ENCODE measurements at places on chromosomes 7 and 10. TPM values are rescaled to one million over a fixed set of nuclear protein-coding genes. Genes with fewer than 3 reads are reported as not detected.

SLC26A5 gene
- 1.9 TPM for total RNA-seq

HKDC1 gene
- total RNA-seq = 9.6 TPM

DNA sequence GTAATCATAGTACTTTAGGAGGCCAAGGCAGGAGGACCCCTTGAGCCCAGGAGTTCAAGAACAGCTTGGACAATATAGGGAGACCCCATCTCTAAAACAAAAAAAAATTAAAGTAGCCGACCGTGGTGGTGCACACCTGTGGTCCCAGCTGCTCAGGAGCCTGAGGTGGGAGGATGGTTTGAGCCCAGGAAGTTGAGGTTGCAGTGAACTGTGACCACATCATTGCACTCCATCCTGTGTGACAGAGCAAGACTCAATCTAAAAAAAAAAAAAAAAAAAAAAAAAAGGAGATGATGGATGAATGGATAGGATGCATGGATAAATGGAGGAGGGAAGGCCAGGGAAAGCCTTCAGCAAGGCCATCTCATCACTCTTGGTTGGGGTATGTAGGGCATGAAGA is 33.4 kb upstream of the BMPR1A start:
- no peaks in the 10 kb centered on the region for H3K4me1 ChIP-seq
- DNase-seq = no peak
- no peaks in the 10 kb centered on the region for H3K36me3 ChIP-seq

DNA sequence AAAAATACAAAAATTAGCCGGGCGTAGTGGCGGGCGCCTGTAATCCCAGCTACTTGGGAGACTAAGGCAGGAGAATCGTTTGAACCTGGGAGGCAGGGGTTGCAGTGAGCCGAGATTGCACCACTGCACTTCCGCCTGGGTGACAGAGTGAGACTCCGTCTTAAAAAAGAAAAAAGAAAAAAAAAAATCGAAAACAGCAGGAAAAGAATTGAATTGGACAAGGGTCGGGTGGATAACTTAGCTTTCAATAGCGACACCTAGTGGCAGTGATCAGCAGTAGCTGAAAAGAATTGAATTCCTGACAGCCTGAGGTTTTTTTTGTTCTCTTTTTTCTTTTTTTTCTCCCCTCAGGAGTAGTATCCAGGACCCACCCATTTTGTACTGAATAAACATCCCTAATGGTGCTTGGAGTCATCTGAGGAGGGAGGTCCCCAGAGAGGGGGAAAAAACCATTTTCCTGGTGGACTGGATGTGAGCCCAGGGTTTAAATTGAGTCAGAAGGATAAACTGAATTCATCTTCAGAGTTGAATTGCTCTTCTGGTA is 55.1 kb downstream of the CYCS start:
- H3K27ac ChIP-seq = no peak overlapping the region
- no peaks in the 10 kb centered on the region for H3K4me1 ChIP-seq
- H3K4me3 ChIP-seq = peak overlapping the region; percentile 12
- no peaks in the 10 kb centered on the region for H3K36me3 ChIP-seq
- no peaks in the 10 kb centered on the region for H3K27me3 ChIP-seq

DNA sequence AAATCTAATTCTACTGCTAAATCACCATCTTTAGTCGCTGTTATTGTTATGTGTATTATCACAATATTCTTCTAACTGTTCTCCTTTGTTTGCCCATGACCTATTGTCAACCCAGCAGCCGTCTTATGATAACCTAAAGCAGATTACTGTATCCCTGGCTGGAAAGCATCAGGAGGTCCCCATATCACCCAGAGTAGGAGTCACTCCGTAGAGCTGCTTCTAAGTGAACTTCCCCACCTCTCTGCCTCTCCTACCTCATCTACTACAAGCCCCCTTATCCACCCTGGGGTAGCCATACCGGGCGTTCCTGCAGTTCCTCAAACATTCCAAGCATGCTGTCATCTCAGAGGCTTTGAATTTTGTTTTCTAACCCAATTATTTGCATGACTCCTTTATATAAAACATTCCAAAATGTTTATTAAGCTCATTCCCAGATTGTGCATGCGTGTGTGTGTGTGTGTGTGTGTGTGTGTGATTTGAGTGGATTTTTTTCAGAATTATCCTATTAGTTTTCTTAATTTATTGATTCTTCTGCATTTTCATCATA is 39.7 kb downstream of the POU6F2 start:
- no peaks in the 10 kb centered on the region for H3K36me3 ChIP-seq
- no peak overlapping the region for H3K4me3 ChIP-seq
- no peak overlapping the region for H3K27ac ChIP-seq
- no peaks in the 10 kb centered on the region for H3K4me1 ChIP-seq

DNA sequence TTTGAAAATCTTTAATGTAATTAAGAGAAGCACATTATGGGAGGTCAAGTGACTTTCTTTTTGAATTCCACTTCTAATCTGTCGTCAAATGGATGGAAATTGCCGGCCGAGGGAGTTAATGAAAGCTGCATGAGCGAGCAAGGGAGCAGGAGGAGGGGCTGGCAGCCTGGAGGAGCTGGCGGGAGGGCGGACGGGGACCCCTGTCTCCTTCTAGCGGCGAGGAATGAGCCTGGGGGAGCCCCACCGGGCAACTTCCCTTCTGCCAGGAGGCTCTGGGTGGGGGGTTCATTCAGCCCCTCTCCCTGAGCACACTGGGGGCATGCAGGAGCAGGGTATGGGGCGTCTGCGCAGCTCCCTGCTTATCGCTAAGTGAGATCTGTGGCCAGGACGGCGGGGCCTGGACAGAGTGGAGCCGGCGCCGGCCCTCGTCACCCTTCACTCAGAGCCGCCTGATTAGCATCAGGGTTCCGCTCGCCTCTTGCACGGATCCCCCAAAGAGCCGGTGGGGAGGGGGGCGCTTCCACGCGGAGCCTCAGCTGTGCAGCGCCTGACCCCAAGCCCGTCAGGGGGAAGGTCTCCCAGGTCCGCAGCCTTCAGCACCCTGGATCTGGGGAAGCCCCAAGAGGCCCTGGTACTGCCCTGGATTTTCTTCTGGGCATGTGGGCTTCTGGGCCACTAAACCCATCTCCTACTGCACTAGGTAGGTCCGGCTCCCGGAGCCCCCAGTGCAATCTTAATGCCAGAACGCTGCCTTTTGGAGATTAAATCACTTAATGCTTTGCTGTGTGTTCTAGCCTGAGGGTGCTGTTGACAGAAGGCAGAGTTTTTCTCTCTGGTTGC is 680.8 kb downstream of the LRMDA start:
- DNase-seq = no peak
- H3K4me1 ChIP-seq = peaks cover 12% of the 10 kb centered on the region
- no peak overlapping the region for H3K27ac ChIP-seq
- no peaks in the 10 kb centered on the region for H3K27me3 ChIP-seq

GRCh38 chr10:104657457-104657856 is 16.4 kb downstream of the SORCS3 start:
- no peak overlapping the region for H3K27ac ChIP-seq
- DNase-seq = no peak
- H3K4me1 ChIP-seq = no peaks in the 10 kb centered on the region
- no peaks in the 10 kb centered on the region for H3K36me3 ChIP-seq
- no peaks in the 10 kb centered on the region for H3K27me3 ChIP-seq

GRCh38 chr10:71868192-71868697 is 17.2 kb upstream of the PSAP start:
- H3K4me3 ChIP-seq = no peak overlapping the region
- peak; percentile 78 for DNase-seq
- no peaks in the 10 kb centered on the region for H3K36me3 ChIP-seq
- peaks cover 16% of the 10 kb centered on the region for H3K4me1 ChIP-seq
- H3K27me3 ChIP-seq = no peaks in the 10 kb centered on the region

GRCh38 chr10:25417611-25418010 is 242.8 kb downstream of the GPR158 start:
- no peaks in the 10 kb centered on the region for H3K4me1 ChIP-seq
- no peak overlapping the region for H3K27ac ChIP-seq
- no peaks in the 10 kb centered on the region for H3K36me3 ChIP-seq

- H3K4me1 ChIP-seq = peaks cover 10% of the 10 kb centered on the region
- H3K36me3 ChIP-seq = no peaks in the 10 kb centered on the region
- no peak overlapping the region for H3K4me3 ChIP-seq
- H3K27me3 ChIP-seq = no peaks in the 10 kb centered on the region
- no peak overlapping the region for H3K27ac ChIP-seq
- no peak for DNase-seq
Observed at GRCh38 chr10:6741541-6741941, 161.5 kb upstream of the PRKCQ start.

DNA sequence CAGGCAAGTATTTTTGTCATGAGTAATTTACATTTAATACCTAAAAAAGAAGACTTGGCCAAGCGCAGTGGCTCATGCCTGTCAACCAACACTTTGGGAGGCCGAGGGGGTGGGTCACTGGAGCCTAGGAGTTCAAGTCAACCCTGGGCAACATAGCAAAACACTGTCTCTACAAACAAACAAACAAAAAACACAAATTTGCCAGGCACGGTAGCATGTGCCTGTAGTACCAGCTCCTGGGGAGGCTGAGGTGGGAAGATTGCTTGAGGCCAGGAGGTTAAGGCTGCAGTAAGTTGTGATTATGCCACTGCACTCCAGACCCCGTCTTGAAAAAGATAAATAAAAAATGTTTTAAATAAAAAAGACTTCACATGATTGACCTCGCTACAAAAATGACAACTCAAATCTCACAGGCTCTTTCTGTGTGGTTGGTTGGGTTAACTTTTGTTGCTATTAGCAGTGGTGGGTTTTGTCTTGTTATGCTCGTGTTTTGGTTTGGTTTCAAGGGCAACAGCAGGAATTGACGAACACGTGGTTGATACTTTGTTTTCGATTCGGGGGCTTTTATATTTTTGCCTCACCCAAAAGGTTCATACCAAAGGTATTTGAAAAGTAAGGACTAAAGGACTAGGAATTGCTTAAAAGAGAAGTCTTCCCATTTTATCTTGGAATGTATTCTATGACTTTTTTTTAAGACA is 227.2 kb upstream of the MKLN1 start:
- DNase-seq = no peak
- no peaks in the 10 kb centered on the region for H3K27me3 ChIP-seq
- no peak overlapping the region for H3K4me3 ChIP-seq
- H3K27ac ChIP-seq = no peak overlapping the region

DNA sequence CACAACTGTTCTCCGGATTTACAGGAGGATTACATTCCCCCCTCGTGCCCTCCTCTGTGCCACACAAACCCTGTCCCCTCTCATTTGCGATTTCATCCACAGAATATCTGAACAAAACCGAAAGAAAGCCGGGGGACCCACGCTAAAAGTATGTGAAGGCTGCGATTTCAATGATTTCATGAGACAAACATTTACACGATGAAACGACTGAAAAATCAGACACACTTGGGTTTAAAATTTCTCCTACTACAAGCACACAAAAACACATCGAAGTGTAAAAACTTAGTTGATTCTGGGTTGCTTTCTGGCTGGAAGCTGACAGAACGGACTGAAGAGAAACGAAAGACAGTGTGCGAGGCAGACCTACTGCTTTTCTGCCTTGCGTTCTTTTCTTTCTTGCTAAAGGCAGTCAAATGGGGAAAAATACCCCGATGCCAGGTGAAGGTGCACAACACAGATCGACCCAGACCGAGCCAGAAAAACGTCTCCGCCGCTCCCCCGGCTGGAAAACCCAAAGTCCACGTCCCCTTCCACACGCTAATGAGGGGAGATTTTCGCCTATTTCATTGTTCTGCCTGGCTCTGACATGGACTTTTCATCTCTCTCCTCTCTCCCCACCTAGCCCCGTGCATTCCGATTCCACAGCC is 1.2 kb downstream of the HIPK2 start:
- DNase-seq = no peak
- H3K27ac ChIP-seq = peak overlapping the region; percentile 92
- peak overlapping the region; percentile 79 for H3K4me3 ChIP-seq
- no peaks in the 10 kb centered on the region for H3K36me3 ChIP-seq

- H3K4me3 ChIP-seq = no peak overlapping the region
- H3K4me1 ChIP-seq = no peaks in the 10 kb centered on the region
- H3K27ac ChIP-seq = no peak overlapping the region
- no peak for DNase-seq
- no peaks in the 10 kb centered on the region for H3K27me3 ChIP-seq
Observed at GRCh38 chr10:16770670-16771069, 46.6 kb downstream of the RSU1 start.

DNA sequence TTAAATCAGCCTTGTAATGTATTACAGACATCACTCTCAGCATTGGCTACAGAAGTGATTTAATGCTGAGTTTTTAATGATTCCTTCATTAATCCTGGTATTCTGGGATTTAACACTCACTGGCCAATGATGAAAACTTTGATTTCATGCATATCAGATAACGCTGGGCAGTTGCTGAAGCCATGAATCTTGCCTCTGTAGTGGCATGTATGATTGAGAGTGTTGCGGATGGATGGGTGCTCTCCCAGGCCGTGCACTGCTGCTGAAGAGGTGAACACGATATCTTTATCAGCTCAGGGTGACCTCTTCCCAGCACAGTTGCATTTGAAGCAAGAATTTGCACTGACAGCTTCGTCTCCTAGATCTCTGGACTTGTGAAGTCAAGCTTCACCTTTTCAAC is 168.7 kb downstream of the LRRC4 start:
- no peaks in the 10 kb centered on the region for H3K36me3 ChIP-seq
- peaks cover 7% of the 10 kb centered on the region for H3K4me1 ChIP-seq
- H3K27ac ChIP-seq = no peak overlapping the region
- H3K27me3 ChIP-seq = no peaks in the 10 kb centered on the region

GRCh38 chr10:116729243-116729642 is 13.1 kb downstream of the HSPA12A start:
- no peak overlapping the region for H3K27ac ChIP-seq
- DNase-seq = no peak
- H3K4me1 ChIP-seq = no peaks in the 10 kb centered on the region
- no peaks in the 10 kb centered on the region for H3K27me3 ChIP-seq
- H3K4me3 ChIP-seq = no peak overlapping the region

DNA sequence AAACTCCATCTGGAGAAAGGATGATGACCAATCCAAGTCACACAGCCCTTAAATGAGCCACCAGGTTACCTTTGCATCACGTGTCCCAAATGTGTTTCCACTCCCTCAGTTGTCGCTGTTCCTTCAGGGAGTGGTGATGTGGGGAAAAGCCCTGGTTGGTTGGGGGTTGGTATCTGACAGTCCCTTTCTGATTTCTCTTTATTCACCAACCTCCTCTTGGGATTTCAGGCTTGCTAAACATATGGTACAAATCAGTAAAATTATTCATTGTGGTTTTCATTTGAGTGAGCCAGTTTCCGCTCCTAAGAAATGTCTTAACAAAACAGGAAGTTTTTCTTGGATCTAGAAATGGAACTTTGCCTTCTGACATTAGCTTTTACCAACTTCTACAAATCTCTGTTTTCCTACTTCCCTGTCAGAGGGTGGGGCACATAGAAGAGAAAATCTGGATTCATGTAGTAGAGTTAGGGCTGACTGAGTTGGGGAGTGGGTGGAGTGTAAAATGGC is 40.0 kb upstream of the KMT2E start:
- no peak for DNase-seq
- no peaks in the 10 kb centered on the region for H3K36me3 ChIP-seq
- peak overlapping the region; percentile 55 for H3K27ac ChIP-seq
- H3K27me3 ChIP-seq = no peaks in the 10 kb centered on the region
- H3K4me3 ChIP-seq = no peak overlapping the region

- no peak overlapping the region for H3K4me3 ChIP-seq
- no peak overlapping the region for H3K27ac ChIP-seq
- DNase-seq = no peak
Observed at GRCh38 chr10:3166496-3167290, 5.9 kb downstream of the PITRM1 start.

All from upper lobe of right lung (tissue), 1 donor.